GM10248 (cell line): ENCODE measurements at places on chromosomes 2 and 18.

- DNase-seq, result no peak
Measured at GRCh38 chr2:158580760-158581159, 124.0 kb downstream of the PKP4 start.

GRCh38 chr2:203694191-203694590, 12.2 kb upstream of the CD28 start:
- DNase-seq, result no peak

DNA sequence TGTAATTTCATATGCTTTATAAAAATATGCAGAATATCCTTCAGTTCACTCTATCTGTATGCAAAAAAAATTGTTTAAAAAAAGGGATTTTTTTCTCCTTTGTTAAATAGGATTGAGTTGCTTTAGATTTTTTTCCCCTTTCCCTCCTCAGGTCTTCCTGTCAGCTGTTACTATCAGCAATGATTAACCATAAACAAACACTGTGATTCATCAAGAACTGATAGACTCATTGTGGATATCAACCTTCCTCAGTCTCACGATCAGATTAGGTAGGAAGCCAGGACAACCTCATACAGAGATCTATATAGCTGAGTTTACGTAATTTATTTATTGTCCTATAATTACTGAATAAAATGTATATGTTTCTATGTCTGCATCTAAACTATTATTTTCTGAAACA, 2136.2 kb upstream of the CELF4 start:
- no peak for DNase-seq

DNA sequence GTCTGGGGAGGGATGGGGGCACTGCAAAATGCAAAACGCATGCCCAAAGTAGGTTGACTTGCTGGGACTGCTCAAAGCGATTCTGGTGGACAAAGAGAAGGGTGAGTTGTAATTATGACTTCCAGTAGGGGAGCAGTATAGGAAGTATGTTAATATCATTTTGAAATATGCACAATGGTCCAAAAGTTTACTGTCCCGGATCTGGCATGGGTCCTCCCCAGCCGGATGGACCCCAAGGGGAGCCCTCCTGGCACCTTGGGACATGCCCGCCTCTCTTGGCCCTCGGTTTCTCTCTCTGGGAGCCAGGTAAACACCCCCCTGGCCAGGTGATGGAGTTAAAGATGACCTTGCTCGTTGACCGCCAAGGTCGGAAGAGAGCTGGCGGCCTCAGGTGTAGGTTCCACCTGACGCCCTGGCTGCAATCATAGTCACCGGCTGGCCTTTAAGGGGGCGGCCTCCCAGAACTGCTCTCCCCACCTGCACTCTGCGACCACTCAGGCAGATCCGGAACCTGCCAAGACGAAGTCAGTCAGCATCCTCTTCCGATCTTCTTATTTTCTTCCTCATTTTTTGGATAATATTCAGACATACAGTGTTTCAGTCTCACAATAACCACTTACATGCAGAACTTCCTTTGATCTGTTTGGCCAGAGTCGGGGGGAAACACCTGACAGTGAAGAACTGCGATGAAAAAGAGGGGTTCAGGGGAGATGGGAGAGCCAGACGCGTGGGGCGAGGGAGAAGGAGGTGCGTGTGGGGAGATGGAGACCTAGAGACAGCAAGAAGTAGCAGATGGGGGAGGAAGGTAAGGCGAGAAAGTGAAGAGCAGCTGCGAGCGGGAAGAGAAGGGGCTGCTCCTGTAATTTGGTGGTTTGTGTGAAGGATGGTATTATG, 148.3 kb downstream of the MEIS1 start:
- DNase-seq, result no peak

DNA sequence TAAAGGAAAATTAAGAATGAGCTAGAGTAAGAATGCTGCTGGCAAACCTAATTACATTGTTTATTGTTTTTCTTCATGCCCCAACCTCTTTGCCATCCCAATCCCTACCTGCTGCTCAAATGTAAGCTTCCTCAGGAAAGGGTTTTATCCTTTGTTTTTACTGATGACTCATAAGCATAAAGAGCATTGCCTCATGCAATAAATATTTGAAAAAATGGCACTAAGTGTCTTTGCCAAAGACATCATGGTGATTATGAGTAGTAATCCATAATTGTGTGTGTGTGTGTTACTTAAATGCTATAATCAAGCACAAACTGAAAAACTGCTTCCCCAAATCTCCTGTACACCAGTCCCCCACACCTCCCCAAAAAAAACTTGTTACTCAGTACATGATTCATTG, 53.4 kb downstream of the DNER start:
- DNase-seq, result no peak

DNA sequence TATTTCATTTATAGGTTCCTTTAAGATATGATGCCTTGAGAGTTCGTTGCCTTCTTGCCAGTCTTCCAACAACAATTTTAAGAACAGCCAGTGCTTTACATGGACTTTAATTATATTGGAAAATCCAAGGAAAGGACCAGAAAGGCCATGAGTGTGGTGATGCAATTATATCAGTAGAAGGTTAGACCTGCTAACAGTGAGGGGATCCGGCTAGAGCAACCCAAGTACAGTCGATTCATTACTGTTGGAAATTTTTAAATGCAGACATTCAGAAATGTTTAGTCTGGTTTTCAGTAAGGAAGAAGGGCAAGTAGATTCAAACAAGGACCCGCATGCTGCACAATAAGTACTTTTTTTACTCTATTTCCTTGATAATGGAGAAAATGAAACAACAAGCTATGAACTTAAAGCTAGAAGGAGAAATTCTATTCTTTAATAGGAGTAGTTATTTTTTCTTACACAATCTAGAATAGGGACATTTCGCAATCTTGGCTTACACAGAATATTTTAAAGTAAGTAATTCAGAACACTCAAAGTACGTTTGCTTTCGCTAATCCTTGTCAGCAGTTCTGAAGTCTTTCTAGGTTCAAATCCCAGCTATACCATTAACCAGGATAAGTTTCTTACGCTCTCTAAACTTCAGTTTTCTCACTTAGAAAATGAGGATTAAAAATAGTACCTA, 405.5 kb downstream of the MEIS1 start:
- no peak for DNase-seq
